ENCODE measurements at places on chromosomes 4 and X. TPM values are rescaled to one million over a fixed set of nuclear protein-coding genes. Genes with fewer than 3 reads are reported as not detected.
A peak's percentile ranks its signal among the peaks of the same experiment; 100 is the strongest.

DNA sequence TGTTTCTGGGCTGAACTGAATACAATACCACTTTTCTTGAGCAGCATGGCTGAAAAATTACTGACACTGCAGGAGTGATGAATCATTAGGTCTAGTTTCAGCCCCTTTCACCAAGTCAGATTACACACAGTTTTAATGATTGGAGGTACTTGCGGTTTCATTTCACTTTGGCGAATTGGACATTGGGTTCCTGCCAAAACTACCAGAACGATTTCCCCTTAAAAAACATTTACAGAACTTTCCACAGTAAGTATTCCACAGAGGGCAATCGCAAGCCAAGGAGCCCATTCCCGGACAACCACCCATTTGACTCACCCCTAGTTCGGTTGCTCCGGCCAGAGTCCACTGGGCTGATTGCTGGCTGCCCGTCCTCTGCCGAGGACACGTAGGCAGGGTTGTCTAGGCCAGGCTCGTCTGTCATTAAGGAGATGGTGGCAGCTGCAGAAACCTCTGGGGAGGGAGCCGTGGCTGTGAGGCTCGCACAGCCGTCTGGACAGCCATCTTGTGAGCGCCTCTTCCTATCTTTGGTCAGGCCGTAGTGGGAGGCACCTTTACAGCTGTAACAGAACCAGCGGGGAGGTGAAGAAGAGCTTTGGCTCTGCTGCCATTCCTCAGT, 83.5 kb downstream of the LNX1 start:
- DNase-seq, result no peak

The USP51 gene
- 0.55 TPM for total RNA-seq

- no peak for DNase-seq
Observed at GRCh38 chr4:113031212-113031611, 18.2 kb upstream of the ANK2 start.

- no peak for DNase-seq
Observed at GRCh38 chr4:32191961-32192360, 1471.8 kb downstream of the PCDH7 start.

The ITGB1BP2 gene
- 1.6 TPM for total RNA-seq

DNA sequence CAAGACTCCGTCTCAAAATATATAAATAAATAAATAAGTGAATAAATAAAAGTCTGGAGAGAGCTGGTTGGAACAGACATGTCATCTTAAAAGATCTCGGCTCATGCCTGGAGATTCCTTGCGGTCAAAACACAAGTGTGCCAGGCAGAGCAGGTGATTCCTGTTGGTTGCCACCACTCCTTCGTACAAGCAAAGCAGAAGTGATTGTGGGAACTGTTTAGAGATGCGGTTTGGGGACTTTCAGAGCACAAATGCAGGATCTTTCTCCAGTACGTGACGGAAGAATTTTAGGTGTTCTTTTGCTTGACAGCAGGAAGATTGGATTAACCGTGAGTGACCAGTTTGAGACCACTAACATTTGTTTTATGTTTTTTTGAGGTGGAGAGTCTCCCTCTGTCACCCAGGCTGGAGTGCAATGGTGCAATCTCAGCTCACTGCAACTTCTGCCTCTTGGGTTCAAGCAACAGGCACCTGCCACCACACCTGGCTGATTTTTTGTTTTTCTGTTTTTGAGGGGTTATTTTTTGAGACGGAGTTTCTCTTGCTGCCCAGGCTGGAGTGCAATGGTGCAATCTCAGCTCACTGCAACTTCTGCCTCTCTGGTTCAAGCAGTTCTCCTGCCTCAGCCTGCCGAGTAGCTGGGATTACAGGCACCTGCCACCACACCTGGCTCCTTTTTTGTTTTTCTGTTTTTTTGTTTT, 2.8 kb upstream of the CRLF2 start:
- no peak for DNase-seq

The ADGRG2 gene
- total RNA-seq, result 0.91 TPM

GRCh38 chrX:20139966-20140365, 1.7 kb downstream of the EIF1AX start:
- DNase-seq, result no peak

GRCh38 chr4:170122252-170122651, 32.5 kb upstream of the AADAT start:
- DNase-seq, result no peak

The TMPRSS11F gene
- total RNA-seq, result not detected

- no peak for DNase-seq
Observed at GRCh38 chrX:4830880-4831557, 1117.6 kb upstream of the PRKX start.

The IL2 gene
- not detected for total RNA-seq

DNA sequence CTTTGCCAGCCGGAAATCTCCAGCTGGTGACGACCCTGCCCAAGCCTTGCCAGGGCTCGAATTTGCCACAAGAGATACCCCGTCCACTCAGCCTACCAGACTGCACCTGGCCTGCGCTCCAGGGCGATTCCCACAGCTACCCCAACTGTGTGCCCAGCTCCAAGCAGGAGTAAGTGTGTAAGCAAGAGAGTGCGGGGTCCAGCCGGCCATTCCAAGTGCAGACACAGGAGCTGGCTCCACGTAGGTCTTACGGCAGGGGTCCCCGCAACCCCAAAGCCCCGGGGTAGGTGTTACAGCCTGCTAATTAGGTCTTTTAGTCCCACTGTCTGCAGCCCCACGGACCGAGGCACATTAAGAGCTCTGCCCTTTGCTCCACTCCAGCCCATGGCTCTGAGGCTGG, 1305.2 kb downstream of the ARAP2 start:
- peak; percentile 41 for DNase-seq

The TEX13C gene
- not detected for total RNA-seq

The MCUB gene
- 37.9 TPM for total RNA-seq

The F8A2 gene
- total RNA-seq, result 9.4 TPM

GRCh38 chr4:106809076-106809475, 227.0 kb downstream of the DKK2 start:
- no peak for DNase-seq

The RASSF6 gene
- 1.8 TPM for total RNA-seq

The TMEM131L gene
- 19.6 TPM for total RNA-seq

The DKC1 gene
- total RNA-seq, result 52.4 TPM

DNA sequence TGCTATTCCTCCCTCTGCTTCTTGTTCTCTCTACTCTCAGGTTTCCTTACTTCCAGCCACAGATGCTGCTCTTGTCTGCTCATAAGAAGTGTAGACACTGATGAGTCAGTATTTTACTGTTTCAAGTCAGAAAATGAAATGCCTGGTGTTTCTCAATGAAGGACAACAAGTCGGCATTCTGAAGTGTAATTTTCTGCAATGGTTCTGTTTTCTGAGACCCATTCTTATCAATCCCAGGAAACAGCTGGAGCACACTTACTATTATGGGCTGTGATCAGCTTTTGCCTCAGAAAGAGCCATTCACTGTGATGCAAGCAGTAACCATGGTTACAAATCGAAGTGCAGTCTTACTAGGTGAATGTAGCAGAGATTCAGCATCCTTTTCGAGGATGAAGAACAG, 42.0 kb downstream of the SLC4A4 start:
- DNase-seq, result no peak

DNA sequence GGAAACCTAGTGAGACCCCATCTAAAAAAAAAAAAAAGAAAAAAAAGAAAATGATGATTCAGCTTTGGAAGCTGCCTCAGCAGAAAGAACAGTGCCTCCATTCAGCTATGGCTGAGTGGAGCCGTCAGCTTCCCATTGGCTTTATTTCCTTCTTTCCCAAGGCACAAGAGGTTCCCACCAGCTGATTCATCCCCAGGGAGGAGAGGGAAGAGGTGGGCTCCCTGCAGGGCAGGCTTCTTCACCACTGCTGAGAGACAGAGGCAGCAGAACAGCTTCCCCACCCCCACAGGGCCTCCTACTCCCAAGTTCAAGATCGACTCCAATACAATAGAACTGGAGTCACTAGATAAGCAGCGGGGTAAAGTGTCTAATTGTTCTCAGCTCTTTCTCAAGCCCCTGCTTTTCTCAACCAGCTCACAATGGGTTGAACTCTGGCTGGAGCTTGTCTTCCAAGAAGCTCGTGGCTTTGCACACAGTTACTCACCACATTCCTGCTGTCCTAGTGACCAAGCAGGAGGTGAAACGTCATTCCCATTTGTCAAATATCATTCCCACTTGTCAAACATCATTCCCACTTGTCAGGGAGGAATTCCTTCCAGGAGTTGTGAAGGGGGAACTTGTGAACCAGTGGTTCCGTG, 47.8 kb downstream of the FHDC1 start:
- no peak for DNase-seq

GRCh38 chr4:74962584-74962983, 29.7 kb downstream of the PARM1 start:
- DNase-seq, result no peak

The UBE2K gene
- 27.2 TPM for total RNA-seq

DNA sequence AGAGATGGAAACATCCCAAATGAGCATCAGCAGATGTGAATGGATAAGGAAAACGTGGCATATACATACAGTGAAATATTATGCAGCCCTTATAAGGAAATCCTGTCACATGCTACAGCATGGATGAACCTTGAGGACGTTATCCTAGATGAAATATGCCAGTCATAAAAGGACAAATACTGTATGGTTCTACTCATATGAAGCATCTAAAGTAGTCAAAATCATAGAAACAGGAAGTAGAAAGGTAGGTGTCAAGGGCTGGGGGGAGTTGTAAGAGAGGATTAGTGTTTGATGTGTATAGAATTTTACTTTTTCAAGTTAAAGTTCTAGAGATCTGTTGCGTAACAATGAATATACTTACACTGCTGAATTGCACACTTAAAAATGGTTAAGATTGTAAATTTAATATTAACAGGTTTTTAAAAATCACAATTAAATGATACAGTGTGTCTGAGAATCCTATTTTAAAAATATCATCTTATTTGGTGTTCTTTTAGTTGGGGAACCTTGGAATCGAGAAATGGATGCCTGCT, 58.5 kb downstream of the KDM6A start:
- DNase-seq, result no peak

The CETN2 gene
- 23.0 TPM for total RNA-seq

- DNase-seq, result no peak
Observed at GRCh38 chr4:7652451-7652881, 217.7 kb upstream of the PSAPL1 start.

DNA sequence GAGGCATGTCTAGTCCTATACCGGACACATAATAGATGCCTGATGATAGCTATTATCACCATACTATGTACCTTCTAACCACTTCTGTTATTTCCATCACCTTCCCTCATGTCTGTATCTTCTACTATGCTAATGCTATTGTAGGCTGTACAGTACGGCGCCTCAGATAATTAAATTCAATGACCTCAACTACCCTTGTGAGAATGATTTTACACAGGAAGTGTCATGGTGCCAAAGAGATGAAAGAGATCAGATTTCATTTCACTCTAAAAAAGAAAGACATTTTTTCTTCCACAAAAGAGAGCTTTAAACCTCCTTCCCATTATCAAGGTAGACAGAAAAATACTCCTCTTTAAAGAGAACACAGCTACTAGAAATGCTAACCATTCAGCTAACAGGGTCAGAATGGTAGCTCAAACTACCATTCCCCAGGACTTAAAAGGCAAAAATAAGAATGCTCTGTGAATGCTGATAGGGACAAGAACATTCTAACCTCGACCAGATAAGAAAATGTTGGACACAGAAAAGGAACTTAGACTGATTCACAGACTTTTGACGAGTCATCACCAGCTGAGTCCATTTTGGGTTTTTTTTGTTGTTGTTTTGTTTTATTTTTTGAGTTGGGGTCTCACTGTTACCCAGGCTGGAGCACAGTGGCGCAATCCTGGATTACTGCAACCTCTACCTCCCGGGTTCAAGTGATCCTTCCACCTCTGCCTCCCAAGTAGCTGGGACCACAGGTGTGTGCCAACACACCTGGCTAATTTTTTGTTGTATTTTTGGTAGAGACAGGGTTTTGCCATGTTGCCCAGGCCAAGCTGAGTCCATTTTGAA, 99.2 kb upstream of the RAPGEF2 start:
- DNase-seq, result no peak

GRCh38 chr4:188130355-188130754, 8.9 kb upstream of the TRIML1 start:
- DNase-seq, result no peak

The SH3RF1 gene
- total RNA-seq, result 35.1 TPM

The F11 gene
- total RNA-seq, result 7.5 TPM

DNA sequence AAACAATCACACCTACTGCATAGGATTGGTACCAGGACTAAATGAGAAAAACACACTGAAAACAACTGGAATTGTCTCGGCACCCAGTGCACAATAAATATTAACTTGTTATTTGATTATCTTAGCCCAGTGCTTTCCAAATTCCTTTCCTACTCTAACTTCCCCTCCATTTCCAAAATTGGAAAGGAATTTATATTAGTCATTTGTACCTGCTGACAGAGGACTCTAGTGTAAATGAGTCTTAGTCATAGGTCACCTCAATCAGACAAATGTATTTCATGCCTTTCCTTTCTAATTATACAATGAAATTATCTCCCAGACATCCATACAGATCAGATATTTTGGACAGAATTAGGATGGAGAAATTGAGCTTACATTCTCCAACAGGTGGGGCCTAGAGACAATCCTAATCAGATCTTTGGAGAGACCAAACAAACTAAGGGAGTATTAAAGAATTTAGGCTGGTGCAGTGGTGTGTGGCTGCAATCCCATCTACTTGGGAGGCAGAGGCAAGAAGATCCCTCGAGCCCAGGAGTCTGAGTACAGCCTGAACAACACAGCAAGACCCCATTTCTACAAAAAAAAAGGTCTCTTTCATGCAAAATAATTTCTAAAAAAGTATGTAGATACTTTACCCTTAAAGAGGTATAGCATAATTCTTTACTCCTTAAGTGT, 10.1 kb downstream of the SH3D19 start:
- DNase-seq, result no peak

- no peak for DNase-seq
Observed at GRCh38 chrX:80667967-80668366, 141.7 kb downstream of the BRWD3 start.

DNA sequence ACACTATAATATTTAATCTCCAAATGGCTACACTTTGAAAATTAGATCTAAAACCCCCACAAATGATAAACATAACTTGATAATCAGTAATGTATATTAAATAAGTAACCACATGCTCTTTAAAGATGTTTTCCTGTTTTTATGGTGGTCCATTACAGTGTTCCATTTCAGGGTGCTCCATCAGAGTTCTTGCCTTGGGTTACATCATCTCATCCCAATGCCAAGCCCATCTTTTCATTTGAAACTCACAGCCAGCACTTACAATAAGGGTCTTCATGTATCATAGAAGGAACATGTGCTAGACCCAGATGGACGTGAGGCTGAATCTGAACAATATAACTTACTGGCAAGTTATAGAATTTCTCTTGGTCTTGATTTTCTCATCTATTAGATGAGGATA, 10.5 kb upstream of the PAQR3 start:
- no peak for DNase-seq

- no peak for DNase-seq
Observed at GRCh38 chr4:101037938-101038413, 309.4 kb downstream of the PPP3CA start.
